ENCODE measurements at places on chromosomes 13 and 19.

GRCh38 chr19:55554302-55554701, 9.0 kb upstream of the SBK3 start:
- DNase-seq = no peak

DNA sequence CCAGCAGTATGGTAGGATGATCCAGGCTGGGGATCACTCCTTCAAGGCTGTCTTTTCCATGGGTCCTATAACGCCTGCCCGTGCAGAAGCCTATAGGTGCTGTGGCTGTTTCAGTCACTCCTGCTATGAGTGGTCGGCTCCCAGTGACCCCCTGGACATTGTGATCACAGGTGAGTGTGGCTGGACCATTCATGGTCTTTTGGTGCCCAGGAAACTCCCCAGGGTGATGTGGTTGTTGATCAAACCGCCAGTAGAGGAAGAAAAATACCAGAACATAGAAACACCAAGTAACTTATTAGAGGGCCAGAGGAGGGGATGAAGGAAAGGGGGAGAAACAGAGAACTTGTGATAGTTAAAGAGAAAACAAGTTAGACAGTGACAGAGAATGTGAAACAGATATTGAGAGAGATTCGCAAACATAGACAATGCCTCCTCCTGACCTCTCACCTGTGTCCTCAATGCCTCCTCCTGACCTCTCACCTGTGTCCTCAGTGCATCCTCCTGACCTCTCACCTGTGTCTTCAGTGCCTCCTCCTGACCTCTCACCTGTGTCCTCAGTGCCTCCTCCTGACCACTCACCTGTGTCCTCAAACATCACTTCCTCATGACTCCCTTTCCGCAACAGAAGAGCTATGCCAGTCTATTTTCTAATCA, 19.4 kb downstream of the LAIR2 start:
- no peak for DNase-seq

DNA sequence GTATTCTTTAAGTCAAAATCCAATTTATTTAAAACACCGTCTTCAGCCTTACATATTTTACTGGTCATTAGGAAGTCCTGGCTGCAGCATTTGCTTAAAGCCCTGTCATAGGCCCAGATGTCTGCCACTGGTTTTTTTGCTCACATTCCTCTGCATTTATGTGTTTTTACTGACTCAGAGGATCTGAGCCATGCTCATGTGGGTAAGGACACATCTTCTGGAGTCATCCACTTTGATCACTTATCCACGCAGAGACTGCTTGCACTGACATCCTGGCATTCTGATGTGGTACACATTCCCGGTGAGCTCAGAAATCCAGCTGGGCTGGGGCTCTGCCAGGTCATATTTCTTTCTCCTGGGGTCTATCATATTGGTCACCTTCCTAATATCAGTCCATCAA, 531.7 kb upstream of the ARGLU1 start:
- DNase-seq = no peak

- DNase-seq = peak; percentile 21
Observed at GRCh38 chr13:72696579-72696978, 30.9 kb downstream of the MZT1 start.

GRCh38 chr19:44515031-44515430, 14.4 kb downstream of the CEACAM20 start:
- DNase-seq = no peak

GRCh38 chr19:35299523-35300338, 7.8 kb downstream of the MAG start:
- DNase-seq = no peak

GRCh38 chr13:42615691-42616090, 41.7 kb downstream of the TNFSF11 start:
- no peak for DNase-seq

GRCh38 chr19:45352062-45352461, 11.5 kb downstream of the KLC3 start:
- DNase-seq = no peak

GRCh38 chr13:34416971-34417380, 525.1 kb upstream of the NBEA start:
- DNase-seq = no peak

GRCh38 chr13:74004109-74004508, 130.1 kb downstream of the KLF12 start:
- no peak for DNase-seq

GRCh38 chr19:45901432-45901911, 941 bp downstream of the MYPOP start:
- peak; percentile 59 for DNase-seq

DNA sequence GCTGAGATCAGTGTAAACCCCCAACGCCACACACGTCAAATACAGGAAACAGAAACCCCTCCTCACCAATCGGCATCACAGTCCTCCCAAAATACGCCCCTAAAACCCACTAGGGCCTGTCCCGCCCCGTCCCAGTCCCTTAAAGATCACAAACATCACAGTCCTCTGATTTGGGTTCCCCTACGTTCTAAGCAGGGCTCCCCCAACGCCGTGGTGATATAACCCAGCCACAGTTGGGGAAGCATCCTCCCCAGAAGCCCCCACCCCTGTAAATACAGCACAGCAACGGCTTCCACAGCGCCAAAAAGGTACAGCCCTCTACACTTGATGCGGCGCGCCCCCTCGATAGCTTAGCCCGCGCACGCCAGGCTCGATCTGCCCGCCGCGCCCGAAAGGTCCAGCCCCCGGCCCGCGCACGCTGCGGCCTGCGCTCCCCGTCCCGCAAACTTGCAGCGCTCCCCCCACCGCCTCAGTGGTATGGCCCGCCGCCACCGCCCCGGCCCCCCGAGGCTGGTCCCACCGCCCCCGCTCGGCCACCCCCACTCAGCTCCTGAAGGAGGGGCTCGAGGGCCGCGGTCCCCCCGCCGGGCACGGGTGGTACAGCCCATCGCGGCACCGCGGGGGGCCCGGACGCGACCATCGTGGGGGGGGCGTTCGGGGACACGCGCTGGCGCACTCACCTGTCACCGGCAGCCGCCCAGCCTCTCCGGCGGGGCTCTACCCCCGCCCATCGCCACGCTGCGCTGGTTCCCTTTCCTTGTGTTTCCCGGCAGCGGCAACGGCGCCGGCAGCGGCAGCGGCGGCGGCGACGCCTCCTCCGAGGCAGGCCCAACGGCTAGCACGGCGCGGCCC, at the start of gene AKT2:
AKT2 (minus strand) TSS at position 845 of the 852 bp plus-strand sequence. CDS start 20,078 bp downstream, outside the sequence.
- peak; percentile 88 for DNase-seq

GRCh38 chr13:40026741-40027140, 371.3 kb downstream of the COG6 start:
- DNase-seq = no peak

GRCh38 chr19:2355168-2356035, 4.7 kb upstream of the TMPRSS9 start:
- no peak for DNase-seq

GRCh38 chr13:98846521-98846920, 94.0 kb upstream of the SLC15A1 start:
- no peak for DNase-seq

DNA sequence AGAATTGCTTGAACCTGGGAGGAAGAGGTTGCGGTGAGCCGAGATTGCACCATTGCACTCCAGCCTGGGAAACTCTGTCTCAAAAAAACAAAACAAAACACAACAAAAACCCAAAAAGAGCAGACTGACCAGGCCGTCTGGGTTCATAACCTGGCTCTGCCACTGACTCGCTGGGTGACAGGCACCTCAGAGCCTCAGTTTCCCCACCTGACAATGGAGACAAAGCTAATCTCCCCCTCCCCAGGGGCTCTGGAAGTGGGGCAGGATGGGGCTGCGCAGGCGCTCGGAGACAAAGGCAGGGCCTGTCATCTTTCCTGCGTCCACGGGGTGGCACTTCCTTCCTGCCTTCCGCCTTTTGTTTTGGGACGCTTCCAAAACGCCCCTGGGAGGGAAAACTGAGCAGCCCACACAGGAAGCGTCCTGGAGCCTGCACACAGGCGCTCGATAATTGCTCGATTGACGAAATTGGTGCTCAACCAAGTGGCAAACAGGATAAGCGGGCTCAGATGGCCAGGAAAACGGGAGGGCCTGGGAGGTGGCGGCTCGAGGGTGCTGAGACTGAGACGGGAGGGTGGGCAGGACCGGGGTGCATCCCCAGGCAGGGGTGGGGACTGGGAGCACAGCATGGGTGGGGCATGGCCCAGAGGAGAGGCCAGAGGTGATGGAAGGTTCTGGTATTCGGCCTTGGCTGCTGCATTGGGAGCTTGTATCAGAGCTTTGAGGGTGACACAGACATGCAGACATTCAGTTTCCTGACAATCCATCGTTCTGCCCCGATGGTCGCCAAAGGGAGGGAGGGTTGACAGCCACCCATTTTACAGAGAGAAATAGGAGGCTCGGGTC, 17.8 kb downstream of the SPC24 start:
- DNase-seq = peak; percentile 49

GRCh38 chr13:59408738-59409137, 755.0 kb downstream of the DIAPH3 start:
- DNase-seq = no peak

DNA sequence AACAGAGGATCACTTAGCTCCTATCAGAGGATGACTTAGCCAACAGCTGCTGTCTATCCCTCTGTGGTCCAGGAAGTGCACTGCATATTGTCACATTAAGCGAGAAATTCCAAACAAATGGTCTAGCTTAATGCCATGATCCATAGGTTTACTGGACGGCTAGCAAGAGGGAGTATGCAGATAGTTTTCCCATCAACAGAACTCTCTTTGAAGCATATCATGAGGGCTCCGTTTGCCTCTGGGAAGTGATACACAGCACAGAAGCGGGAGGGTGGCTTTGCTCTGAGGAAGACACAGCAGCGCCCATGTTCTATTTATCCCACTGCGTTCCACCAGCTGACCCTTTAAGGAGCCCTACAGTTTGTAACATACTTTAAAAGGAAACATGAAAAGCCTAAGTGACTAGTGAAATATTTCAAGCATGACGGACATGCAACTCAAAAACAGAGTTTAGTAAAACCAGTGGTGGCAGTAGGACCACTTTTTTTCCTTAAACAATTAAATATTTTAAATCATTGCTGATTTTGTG, 52.7 kb downstream of the COL4A1 start:
- DNase-seq = no peak

GRCh38 chr19:583198-583967, 6.3 kb upstream of the HCN2 start:
- no peak for DNase-seq

DNA sequence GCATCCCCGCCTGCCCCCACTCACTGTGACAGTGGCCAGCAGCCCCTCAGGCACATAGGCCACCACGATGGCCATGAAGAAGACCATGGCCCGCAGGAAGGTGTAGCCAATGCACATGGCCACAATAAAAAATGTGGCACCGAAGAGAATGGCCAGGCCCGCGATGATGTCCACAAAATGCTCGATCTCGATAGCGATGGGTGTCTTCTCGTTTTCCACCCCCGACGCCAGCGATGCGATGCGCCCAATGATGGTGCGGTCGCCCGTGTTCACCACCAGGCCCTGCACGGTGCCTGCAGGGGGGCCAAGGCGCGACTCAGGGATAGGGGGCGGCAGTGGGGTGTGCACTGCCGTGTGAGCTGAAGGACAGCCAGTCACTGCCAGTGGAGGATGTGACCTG, 3.7 kb downstream of the ATP4A start:
- no peak for DNase-seq

- DNase-seq = no peak
Observed at GRCh38 chr13:66981912-66982311, 248.2 kb downstream of the PCDH9 start.

- peak; percentile 27 for DNase-seq
Observed at GRCh38 chr13:76466043-76466442, 420.2 kb downstream of the KCTD12 start.

DNA sequence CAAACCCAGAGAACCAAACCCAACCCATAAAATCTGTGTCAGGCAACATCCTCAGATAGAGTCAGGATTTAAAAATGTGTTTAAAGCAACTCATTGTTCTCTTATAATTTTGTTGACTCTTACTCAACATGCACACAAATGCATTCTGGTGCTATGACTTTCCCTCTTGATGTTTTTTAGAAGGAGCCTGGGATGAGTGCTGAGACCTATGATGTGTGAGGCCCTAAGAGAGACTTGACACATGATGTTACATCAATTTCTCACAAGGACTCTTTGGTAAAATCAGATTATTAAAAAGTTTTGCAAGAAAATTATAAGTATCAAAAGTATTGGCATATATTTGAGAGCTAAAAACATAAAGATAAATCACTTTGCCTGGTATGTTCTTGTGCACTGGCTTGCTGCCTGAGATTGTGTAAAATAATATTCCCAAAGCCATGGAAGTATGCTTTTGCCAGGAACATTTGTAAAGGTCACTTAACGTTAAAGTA, 173.9 kb downstream of the DCLK1 start:
- no peak for DNase-seq

GRCh38 chr19:46932346-46932745, 71.5 kb downstream of the ARHGAP35 start:
- no peak for DNase-seq

DNA sequence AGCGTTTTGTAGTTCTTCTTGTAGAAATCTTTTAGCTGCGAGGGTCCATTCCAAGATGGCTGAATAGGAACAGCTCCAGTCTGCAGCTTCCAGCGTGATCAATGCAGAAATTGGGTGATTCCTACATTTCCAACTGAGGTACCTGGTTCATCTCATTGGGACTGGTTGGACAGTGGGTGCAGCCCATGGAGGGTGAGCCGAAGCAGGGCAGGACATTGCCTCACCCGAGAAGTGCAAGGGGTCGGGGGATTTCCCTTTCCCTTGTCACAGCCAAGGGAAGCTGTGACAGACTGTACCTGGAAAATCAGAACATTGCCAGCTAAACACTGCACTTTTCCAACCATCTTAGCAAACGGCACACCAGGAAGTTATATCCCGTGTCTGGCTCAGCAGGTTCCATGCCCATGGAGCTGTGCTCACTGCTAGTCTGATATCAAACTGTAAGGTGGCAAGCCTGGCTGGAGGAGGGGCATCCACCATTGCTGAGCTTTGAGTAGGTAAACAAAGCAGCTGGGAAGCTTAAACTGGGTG, 176.0 kb upstream of the SPRY2 start:
- DNase-seq = no peak

DNA sequence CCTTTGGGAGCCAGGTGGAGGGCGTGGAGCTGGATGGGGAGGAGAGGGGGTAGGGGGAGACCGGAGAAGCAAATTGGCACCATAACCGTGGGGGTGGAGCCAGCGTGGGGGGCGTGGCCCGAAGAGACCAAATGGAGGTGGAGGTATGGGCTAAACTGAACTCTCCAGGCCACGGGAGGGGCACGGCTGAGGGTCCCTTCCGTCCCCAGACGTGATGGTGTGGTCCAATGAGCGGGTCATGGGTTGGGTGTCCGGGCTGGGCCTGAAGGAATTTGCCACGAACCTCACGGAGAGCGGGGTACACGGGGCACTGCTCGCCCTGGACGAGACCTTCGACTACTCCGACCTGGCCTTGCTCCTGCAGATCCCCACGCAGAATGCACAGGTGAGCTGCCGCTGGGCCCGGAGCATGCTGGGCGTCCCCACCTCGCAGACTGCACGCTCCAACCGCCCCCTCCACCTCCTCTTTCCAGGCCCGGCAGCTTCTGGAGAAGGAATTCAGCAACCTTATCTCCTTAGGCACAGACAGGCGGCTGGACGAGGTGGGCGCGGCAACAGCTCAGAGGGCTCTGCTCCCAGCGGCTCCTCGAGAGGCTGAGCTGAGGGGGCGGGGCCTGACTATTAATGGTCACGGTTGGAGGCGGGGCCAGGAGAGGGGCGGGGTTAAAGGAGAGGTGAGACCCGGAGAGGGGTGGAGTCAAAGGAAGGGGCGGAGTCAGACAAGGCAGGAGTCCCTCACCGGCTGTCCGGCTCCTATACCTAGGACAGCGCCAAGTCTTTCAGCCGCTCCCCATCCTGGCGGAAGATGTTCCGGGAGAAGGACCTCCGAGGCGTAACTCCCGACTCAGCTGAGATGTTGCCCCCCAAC, 6.2 kb downstream of the HRC start:
- DNase-seq = peak; percentile 91

GRCh38 chr13:114062754-114063153, 69.7 kb downstream of the RASA3 start:
- DNase-seq = no peak

Measured in common myeloid progenitor, CD34-positive (primary cell).